ENCODE measurements at places on chromosomes 3 and 15.

DNA sequence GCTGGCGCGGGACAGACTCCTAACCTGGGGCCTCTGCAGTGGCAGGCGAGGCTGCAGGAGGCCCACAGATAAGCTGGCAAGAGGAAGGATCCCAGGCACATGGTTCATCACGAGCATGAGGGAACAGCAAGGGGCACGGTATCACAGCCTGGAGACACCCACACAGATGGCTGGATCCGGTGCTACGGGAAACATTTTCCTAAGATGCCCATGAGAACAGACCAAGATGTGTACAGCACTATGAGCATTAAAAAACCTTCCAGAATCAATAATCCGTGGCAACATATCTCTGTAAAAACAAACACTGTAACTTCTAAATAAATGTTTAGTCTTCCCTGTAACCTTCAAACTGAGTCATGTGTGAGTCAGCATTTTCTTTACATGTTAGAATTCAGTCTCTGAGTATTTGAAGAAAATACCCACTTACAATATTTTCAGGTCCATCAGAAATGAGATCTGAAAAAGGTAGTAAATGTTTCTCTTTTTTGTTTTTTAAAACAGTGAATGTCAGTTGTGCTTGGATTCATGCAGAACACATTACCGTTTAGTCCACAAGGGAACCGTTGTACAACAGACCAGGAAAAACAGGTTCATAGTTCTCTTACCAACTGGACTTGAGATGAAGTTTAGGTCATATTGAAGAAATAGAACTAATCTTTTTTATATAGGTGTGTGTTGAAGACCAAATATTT, 75.9 kb downstream of the BOC start:
- no peak for DNase-seq

GRCh38 chr3:46282696-46283095, 40.4 kb downstream of the CCR3 start:
- DNase-seq: no peak

- no peak for DNase-seq
Measured at GRCh38 chr3:9508781-9509180, 44.8 kb downstream of the LHFPL4 start.

- no peak for DNase-seq
Measured at GRCh38 chr15:22989576-22990477, 9.7 kb upstream of the CYFIP1 start.

DNA sequence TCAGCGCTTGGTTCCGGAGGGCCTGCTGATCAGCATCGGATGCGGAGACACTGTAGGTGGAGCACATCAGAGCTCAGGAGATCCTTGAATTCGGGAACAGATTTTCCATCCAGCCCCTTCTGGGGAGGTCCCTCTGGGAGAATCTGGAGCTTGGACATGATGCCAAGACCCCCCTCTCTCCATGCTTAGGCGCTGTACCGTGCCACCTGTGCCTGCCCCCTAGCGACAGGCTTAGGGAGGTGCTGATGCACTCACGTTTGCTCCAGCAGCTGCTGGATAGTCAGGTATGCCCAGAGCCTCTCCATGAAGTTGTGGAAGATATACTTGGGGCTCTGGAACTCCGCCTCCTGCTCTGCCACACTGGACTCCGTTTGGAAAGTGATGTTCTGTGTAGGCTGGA, 9.7 kb downstream of the ITIH4 start:
- no peak for DNase-seq

GRCh38 chr15:94443186-94443585, 211.8 kb downstream of the MCTP2 start:
- DNase-seq: no peak

- DNase-seq: no peak
Measured at GRCh38 chr15:60536314-60536713, 57.4 kb upstream of the ICE2 start.

GRCh38 chr15:56371495-56372147, 6.4 kb downstream of the TEX9 start:
- no peak for DNase-seq

DNA sequence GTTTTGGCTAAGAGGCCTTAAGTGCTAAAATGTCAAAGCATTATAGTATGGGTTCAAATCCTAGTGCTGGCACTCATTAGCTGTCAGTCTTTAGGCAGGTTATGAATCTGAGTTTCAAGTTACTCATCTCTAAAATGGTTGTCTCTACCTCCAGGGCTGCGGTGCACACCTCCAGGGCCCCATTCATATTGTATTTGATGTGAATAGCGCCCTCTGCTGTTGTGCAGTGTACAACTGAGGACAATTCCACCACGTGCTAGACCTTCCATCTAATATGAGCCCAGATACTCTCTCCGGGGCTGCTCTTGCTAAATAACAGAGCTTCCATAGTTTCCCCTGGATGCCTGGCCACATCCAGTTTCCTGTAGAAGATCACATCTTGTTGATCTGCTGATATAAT, 54.3 kb downstream of the OXNAD1 start:
- DNase-seq: peak; percentile 50

GRCh38 chr15:28962851-28963710, 77.3 kb downstream of the APBA2 start:
- no peak for DNase-seq

DNA sequence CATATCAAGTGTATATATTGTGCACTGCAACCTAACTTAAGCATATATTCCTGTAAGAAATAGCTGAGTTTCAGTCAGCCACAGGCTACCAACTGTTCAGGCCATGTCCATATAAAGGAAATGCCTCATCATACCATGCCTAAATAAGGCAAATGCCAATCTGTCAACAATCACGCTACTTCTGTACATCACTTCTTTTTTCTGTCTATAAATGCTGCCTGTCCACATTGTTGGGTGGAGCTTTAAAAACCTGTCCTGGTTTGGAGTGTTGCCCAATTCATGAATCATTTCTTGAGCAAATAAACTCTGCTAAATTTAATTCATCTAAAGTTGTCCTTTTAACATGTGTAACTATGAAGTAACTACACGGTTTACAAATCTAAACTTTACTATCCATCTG, 1091.9 kb downstream of the NSUN3 start:
- no peak for DNase-seq

DNA sequence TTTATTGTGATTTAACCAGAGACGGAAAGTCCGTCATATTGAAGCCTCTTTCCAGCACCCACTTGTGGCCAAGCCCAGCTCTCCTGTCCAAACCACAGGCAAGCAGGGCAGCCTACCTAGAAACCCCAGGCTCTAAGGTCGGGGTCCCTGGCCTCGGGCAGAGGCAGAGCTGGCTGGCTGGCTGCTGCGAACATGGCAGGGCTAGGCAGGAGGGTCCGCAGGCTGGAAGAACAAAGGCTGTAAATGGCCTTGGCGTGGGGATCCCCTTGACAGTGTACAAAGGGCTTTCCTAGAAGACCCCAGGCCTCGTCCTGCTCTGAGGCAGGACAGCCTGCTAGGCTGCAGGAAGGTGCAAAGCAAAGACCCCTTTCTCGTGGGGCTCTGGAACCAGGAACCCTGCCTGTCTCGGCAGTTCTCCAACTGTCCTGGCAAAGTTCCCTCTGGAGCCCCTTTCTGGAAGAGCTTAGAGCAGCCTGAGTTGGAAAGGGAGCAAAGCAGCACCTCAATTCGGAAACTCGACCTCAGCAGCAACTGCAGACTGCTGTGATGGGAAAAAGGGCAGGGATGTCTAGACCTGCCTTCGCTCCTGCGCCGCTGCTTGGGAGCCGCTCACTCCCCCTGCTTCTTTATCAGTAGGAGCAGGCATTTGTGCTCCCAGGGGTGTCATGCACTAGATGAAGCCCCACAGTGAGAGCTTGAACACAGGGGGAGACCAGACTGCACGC, 8.5 kb downstream of the CALML4 start:
- DNase-seq: no peak

DNA sequence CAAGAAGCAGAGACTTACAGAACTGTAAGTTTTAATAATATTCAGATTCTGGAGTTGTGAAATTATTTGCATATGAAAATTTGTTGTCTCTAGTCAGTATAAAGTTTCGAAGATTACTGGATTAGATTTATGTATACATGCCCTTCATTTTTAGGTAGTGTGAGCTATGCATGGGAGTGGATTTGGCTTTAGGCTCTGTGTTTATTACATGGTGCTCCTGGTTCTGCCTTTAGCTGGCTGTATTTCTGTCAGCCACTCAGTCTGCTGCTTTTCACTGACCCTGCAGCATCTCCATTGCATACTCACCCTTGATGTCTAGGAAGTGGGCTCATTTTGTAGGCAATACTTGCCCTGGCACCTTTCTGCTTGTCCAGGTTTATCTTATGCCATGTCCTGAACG, 147.5 kb upstream of the LRRFIP2 start:
- no peak for DNase-seq

DNA sequence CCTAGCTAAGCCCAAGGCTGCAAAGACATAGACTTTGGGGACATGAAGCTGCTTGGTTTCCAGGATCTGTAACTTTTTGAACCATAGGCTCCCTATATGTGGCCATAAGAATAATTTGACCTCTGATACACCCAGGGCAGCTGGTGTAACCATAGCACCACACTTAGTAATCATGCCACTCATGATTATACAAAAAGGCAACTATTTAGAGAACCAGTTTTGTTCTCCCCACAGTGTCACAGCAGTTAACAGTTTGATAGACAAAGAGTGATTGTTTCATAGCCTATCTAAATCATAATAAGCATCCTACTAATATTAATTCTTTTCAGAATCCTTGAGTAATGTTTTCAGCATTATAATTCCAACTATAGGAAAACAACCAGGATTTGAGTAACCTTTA, 334.9 kb downstream of the NEK10 start:
- no peak for DNase-seq

GRCh38 chr15:74172701-74173379, 670 bp upstream of the ISLR start:
- no peak for DNase-seq

- no peak for DNase-seq
Measured at GRCh38 chr15:90062023-90062442, 40.2 kb downstream of the IDH2 start.

DNA sequence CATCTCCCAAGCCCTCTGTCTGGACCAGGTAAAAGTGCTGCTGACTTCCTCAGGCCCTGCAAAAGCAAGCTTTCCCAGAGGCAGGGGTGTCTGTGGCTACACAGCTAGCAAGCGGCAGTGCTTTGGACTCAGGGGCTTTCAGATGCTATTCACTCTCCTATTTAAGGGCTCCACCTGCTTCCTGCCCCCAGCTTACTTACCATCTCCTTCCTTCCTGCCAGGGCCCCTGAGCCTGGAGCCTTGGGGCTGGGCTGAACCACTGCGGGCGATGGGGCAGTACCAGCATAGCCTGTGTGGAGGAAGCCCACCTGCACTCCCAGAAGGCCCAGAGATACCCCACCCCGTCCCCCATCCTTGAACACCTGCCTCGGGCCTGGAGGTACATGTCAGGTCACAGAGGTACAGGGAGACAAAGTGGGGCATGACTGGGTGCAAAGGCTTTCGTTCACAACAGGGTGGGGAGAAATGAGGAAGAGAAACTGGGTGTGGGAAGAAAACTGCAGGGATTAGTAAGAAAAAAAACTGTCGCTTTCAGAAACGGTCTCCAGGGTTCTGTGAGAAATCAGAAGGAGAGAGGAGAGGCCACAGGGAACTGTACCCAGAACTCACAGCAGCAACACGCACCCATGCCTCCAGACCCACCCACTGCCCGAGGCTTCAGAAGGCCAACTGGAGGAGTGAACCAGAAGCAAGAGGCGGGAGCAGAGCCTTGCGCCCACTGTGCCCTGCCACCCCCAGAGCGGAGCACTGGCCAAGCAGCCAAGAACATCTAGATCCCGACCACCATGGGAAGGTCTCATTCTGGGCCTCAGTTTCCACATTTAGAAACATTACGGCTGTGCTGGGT, 49.5 kb downstream of the CCDC12 start:
- DNase-seq: no peak

DNA sequence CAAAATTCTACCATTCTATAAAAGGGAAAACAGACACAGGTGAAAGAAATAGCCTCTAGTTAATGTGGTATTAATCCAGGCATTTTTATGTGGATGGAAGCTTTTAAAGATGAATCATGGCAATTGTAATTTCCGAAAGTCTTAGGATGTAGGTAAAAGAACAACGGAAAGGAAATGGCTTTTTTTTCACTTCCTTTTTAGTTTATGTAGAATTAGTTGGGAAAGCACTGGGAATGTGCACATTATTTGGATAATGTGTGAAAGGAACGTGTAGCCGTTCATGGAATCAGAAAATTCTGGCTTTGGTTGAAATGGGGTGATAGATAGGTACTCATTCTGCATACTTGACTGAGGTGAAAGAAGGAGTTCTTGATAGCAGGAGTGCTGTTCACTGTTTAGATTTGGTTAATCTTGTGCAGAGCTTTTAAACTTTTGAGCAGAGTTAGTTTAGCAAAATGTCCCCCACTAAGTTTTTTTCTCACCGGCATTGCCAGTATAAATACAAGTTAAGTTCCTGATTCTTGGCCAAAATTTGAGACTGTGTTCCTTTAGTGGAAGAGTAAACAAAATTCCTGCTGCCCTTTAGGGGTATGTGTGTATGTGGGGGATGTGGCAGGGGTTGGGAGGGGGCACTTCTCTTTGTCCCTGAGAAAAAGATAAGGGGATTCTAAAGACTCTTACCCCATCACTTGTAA, 20.2 kb upstream of the UTS2B start:
- no peak for DNase-seq

GRCh38 chr3:23709987-23710386, 95.8 kb upstream of the UBE2E1 start:
- DNase-seq: no peak

- DNase-seq: no peak
Measured at GRCh38 chr3:113227146-113227545, 15.8 kb downstream of the BOC start.

GRCh38 chr15:90807786-90808086, 60.7 kb upstream of the FURIN start:
- no peak for DNase-seq

DNA sequence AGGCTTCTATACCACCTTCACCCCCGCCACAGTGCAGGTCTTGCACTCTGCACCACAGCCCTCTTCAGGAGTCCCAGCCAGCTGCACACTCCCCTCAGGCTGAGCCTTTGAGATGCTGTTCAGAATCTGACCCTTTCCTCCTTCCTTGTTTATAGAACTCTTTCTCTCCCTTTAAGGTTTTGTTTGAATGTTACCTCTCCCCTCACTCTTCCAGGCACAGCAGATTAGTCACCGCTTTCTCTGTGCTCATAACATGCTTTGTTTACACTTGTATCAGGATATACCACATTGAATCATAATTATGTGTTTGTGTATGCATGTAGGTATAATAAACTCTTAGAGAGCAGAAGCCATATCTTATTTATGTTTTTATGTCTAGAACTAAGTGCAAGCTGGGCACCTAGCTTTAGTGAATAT, 168.4 kb upstream of the BCL6 start:
- DNase-seq: no peak

GRCh38 chr3:145898487-145898886, 262.5 kb downstream of the PLOD2 start:
- DNase-seq: no peak

GRCh38 chr3:128011140-128011539, 41.1 kb upstream of the SEC61A1 start:
- DNase-seq: no peak

DNA sequence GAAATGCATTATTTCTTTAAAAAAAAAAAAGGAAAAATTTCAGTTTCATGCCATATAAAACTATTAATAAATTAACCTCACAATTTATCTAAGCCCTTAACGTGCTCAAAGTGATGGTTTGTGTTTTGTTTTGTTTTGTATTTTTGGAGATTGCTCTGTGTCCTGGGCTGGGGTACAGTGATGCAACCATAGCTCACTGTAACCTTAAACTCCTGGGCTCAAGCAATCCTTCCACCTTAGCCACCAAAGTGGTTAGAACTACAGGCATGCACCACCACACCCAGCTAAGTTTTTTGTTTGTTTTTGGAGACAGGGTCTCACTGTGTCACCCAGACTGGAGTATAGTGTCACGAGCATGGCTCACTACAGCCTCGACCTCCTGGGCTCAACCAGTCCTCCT, 180.7 kb downstream of the UBE2E2 start:
- DNase-seq: no peak

Data from stimulated activated CD8-positive, alpha-beta memory T cell treated with anti-CD3 and anti-CD28 coated beads, Interleukin-15, amount 100 ng/mL, for 4 hours (primary cell).